ENCODE measurements at places on chromosomes 12 and 14.

- no peak for DNase-seq
These were observed 47.8 kb downstream of the HECTD1 start for GRCh38 chr14:31159682-31160296.

DNA sequence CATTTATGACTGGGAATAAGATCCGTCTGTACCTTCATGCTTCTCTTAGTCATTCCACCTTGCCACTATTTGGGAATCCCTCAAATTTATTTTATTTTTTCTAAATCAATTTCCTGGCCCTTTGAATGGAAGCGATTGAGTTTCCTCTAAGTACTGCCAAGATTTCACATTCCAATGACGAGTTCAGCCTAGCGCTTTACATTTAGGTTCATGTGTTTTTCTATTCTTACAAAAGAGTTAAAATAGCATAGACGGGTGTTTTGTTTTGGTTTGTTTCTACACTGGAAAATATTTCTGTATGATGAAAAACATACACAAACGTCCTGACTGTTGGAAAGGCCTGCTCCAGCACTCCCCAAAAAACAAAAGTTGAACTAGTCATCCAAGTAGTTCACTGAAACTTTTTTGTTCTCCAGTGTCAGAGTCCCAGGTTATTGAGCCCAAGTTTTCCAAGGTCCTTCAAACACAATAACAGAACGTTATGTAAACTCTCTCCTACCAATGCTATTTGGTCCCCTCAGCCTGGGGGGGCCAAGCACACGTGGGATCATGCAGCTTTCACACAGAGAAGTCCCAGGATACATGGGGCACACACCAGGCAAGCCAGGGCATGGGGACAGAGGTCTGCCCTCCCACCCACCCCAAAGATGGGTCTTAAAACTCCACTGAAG lies 74.8 kb upstream of the FOXN3 start:
- no peak for DNase-seq

- DNase-seq = no peak
These were observed 31.6 kb downstream of the KLRD1 start for GRCh38 chr12:10339053-10339840.

- no peak for DNase-seq
These were observed 411.4 kb upstream of the LMO3 start for GRCh38 chr12:17017402-17017801.

DNA sequence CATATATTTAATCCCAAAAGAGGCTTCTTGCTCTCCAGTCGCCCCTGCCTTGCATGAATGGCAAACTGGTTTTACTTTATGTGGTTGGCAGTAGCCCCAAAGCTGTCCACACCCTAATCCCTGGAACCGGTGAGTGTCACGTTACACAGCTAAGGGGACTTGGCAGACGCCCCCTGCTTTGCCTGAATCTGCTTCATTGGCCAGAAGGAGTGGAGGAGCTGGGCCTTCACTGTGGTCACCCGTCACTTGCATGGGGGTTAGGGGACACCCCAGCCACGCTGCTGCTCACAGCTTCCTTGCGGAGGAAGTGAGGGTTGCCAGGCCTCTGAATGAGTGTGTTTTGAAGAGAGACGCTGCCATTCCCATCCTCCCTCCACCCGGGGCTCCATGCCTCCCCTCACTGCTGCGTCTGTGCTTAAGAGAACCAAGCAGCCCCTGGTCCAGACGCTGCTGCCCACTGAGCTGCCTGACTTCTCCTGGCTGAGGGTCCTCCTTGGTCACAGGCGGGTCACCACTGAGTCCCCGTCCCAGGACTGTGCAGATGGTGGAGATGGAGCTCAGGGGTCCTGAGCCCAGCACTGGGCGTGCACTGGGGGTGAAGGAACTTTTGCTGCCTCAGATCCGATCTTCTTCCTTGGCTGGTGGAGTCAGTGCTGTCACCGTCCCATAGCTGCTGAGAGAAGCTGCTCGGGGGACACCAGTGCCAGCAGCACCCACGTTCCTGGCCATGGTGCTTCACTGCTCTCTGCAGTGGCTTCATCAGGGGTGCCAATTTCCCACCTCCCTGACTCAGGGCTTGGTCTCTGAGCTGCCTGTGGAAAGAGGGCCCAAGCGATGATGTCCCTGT lies 39.8 kb downstream of the GALNT9 start:
- DNase-seq = no peak

DNA sequence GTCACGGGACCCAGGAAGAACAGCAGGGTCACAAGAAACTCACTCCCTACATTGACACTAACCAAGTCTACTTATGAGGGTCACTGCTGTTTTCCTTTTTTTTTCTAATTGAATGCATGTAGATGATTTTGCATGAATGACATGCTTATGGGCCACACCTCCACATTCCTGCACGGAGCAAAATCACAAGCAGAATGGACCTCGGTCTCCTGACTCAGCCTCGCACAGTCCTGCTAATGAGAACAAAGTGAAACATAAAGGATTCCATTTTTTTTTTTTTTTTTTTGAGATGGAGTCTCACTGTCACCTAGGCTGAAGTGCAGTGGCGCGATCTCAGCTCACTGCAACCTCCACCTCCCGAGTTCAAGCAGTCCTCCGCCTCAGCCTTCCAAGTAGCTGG lies 12.3 kb downstream of the SCARB1 start:
- no peak for DNase-seq

DNA sequence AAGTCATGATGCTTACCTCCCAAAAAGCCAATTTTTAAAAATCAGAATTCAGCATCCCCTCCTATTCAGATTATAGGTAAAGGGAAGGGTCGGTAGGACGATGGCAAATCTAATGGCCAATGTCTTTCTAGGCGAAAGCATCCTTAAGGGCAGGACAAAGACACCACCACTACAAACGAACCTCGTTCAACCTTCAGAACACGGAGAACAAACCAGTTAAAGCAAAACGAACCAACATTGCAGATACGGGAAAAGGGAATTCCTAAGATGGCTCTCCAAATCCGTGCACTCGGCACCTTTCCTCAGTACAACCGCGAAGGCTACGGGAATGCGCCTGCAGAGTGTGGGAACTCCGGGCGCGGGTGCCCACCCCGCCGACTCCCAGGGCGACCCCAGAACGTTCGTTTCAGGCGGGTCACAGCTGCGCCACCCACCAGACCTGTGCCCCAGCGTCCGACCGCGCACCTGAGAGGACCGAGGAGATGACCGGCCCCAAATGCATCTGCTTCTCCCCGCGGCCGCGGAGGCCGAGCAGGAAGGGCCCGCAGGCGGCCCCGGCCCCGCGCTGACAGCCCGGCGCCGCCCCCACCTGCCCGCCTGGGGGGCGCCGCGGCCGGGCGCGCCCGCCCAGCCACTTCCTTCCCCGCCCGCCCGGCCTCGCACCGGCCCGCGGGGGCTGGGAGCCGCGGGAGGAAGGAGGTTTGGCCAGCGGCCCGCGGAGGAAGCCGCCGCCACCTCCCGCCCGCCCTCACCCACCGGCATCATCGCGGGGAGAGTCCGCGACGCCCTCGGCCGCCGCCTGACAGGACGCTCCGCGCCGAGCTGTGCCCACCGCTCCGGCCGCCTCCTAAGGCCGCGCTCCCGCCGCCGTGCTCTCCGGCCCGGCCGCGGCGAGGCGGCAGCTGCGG lies 578 bp downstream of the PPP1R13B start:
- peak; percentile 31 for DNase-seq

- DNase-seq = peak; percentile 59
These were observed 34.0 kb downstream of the FIGNL2 start for GRCh38 chr12:51814311-51815088.

DNA sequence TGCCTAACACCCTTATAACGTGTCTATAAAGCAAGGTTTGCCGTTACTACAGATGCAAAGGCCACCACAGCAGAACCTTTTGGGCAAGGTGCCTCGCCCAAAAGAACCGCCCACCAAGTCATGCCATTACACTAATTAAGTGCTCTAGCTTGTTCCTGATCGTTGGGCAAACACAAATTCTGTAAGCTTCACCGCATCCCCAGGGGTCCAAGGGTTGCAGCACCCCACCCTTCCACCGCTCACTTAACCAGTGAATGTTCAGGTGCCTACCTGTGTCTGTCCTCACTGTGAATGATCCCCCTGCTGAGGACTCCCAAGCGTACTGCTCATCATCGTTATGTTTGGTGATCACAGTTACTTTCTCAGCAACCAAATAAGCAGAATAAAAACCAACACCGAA lies 1.4 kb downstream of the HSP90AA1 start:
- no peak for DNase-seq

DNA sequence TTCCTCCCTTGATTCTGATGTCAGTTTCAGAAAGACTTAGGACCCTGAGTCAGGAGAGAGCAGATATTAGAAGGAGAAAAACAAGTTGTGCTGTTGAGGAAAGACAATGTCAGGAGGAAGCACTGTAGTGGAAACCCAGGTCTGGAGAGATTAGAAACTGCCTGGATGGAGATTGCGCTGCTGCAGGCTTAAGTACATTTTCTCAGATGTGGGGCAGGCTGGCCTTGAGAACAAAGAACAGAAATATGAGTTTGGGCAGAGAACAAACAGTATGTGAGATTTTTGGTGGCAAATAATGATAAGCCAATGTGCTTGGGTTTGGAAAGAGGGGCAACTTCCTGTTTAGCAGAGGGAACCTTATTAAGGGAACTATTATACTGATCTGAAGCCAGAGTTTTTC lies 74.3 kb upstream of the PRMT8 start:
- no peak for DNase-seq

DNA sequence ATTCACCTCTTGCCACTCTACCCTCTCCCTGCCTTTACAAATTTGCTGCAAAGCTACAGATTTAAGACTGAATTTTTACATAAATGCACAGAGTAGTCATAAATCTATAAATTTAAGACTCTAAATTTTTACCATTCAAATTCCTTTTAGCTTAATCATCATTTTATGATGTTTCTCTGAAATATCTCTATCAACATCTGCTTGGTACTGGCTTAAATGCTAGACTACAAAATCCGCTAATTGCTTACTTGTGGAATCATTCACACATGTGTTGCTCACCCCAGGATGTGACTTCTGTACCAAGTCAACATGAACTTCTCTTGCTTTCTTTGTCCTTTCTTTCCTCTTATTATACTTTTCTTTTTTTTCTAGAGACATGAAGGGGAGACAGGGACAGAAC lies 109.2 kb downstream of the GALC start:
- DNase-seq = no peak

DNA sequence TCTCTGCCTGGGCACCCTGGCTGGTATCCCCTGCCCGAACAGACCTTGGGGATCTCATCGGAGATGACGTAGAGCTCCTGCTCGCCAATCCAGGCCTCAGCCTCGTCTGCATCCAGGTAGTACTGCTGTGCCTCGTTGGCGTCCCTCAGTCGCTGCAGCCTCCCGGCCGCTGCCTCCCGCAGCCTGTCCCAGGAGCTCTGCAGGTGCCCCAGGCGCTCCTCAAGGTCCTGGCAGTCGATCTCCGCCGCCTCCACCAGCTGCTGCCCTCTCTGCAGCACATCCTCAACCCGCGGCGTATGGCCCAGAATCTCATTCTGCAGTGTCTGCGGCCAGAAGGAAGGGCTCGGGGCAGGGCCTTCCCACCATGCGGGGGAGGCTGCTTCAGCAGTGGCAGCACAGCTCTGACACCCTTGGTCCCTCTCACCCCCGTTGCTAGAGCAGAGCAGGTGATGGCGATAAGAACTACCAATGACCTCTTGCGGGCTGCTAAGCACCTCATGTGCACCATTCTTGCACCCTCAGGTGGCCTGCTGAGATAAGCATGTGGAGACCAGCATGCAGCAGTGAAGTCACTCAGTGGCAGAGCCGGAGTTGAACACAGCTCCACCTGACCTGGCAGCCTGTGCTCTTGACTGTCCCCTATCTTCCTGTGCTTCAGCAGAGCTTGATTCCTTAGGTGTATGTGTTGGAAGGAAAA lies 71.0 kb downstream of the PLEKHG3 start:
- no peak for DNase-seq

- DNase-seq = no peak
These were observed 36.1 kb upstream of the FBLN5 start for GRCh38 chr14:91983588-91983987.

- DNase-seq = no peak
These were observed 111.0 kb downstream of the MGAT4C start for GRCh38 chr12:86145156-86145555.

GRCh38 chr12:106030210-106031071 lies 108.3 kb downstream of the NUAK1 start:
- no peak for DNase-seq

DNA sequence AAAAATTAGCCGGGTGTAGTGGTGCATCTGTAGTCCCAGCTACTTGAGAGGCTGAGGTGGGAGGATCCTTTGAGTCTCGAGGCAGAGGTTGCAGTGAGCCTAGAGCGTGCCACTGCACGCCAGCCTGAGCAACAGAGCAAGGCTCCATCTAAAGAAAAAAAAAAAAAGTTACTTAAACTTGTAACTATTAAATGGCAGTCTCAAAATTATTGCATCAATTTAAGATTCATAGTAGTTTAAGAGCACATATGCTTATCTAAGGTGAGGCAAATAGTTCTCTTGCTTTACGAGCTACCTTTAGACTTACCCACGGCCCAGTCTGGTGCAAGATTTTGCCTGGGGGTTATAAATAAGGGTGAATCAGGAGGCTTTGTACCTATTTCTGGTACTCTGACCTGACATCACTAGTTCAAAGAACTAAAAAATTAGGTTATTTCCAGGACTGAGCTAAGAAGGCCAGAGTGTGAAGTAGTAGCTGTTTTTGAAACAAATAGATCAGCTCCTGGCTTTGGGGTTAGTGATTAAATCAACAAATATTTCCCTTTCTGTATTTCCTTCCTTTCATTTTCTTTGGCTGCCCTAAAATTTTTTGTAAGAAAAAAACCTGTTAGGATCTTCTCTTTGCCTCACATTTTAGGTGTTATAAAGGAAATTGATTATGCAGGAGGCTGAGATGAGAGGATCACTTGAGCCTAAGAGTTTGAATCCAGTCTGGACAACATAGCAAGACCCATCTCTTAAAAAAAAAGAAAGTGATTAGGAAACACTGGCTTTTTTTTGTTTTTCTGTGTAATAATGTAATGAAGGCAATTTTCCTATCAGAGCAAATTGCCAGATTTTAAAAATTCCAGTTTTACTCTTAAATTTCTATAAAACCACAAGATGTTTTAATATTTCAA lies 3.6 kb downstream of the MGAT2 start:
- DNase-seq = no peak

GRCh38 chr12:112756918-112757317 lies 34.6 kb upstream of the RPH3A start:
- DNase-seq = no peak

DNA sequence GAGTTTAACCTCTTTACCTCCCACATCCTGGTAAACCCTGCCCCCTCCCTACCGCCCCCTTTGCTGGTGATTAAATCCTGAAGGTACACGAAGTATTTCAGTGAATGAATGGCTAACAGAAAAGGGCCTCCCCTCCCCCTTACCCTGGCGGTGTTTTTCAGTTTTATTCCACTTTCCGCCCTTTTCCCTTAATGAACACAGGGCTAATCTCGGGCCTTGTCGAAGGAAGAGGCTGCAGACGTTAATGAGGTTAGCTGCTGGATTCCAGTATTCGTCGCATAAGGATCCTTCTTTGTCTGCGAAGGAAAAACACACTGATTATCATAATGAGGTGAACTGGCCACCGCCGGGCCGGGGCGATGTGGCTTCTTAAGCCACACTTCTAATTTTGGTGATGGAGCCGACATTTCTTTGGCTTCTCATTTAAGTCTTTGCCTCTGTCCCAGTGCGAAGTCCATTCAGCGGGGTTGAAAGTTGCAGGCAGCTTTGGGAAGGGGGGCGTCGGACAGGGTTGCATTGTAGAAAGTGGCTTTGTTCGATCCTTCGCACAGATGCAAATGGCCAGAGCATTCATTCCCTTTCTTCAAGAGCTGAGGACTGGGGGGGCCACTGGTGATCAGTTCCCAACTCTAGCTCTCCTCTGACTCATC lies 6.5 kb downstream of the MEG3 start:
- no peak for DNase-seq

- DNase-seq = no peak
These were observed 7.0 kb downstream of the RTL1 start for GRCh38 chr14:100896369-100897060.
